ENCODE measurements at places on chromosomes 1 and 21. TPM values are rescaled to one million over a fixed set of nuclear protein-coding genes. Genes with fewer than 3 reads are reported as not detected.

The TSPEAR gene
- not detected for total RNA-seq

The VWA5B1 gene
- not detected for total RNA-seq

The PPP1R15B gene
- total RNA-seq = 56.4 TPM

The FOXJ3 gene
- 40.0 TPM for total RNA-seq

The DDAH1 gene
- total RNA-seq = 27.0 TPM

The PROK1 gene
- not detected for total RNA-seq

The LY9 gene
- not detected for total RNA-seq

The VASH2 gene
- 2.3 TPM for total RNA-seq

The HSPA13 gene
- 18.7 TPM for total RNA-seq

The GIPC2 gene
- 6.9 TPM for total RNA-seq

The PRELP gene
- total RNA-seq = 161 TPM
